ENCODE measurements at places on chromosomes 3 and 15. TPM values are rescaled to one million over a fixed set of nuclear protein-coding genes. Genes with fewer than 3 reads are reported as not detected.

DNA sequence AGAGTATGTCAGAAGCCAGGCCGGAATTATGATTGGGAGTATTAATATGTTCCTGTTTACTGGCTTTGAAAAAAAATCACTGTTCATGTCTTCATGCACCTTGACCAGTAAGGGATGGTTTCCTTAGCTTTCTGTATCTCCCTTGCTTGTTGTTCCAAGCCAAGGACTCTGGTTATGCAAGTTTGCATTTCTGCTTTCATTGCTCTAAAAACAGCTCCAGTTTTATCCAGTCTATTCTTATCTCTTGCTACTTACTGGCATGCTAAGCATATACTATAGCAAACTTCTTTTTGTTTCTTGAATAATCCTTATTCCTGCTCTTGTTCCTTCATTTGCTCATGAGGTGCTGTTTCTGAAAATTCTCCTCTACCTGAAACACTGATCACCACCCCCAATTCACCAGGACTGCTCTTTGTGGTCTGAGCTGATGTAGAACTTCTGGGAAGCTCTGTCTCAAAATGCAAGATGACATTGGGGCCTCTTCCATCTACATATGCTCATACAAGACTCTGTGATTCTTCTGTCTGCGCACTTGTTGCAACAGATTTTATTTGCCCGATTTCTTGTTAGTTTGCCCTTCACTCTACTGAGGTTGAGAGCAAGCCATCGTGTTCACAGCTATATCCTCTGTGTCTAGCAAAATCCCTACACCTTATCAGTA lies 173.0 kb downstream of the EBLN2 start:
- no peaks in the 10 kb centered on the region for H3K4me1 ChIP-seq
- no peaks in the 10 kb centered on the region for H3K27me3 ChIP-seq
- H3K4me3 ChIP-seq: no peak overlapping the region
- H3K36me3 ChIP-seq: no peaks in the 10 kb centered on the region
- DNase-seq: no peak

DNA sequence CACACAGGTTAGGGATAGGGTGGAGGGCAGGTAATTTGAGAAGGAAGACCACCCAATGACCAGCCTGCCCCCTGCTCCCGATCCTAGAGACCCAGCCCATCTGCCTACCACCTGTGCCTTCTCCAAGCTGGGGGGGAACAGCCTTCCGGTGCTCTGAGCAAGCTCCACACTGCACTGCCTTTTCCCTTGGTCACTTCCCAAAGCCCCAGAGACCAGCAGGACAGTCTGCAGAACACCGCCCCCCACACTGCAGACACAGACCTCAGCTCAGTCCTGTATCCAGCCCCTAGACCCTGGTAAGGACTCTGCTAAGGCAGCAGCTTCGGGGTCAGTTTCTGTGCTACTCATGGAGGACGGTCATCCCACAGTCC lies 156.9 kb downstream of the MEGF11 start:
- no peak for DNase-seq
- H3K36me3 ChIP-seq: no peaks in the 10 kb centered on the region
- no peak overlapping the region for H3K4me3 ChIP-seq

DNA sequence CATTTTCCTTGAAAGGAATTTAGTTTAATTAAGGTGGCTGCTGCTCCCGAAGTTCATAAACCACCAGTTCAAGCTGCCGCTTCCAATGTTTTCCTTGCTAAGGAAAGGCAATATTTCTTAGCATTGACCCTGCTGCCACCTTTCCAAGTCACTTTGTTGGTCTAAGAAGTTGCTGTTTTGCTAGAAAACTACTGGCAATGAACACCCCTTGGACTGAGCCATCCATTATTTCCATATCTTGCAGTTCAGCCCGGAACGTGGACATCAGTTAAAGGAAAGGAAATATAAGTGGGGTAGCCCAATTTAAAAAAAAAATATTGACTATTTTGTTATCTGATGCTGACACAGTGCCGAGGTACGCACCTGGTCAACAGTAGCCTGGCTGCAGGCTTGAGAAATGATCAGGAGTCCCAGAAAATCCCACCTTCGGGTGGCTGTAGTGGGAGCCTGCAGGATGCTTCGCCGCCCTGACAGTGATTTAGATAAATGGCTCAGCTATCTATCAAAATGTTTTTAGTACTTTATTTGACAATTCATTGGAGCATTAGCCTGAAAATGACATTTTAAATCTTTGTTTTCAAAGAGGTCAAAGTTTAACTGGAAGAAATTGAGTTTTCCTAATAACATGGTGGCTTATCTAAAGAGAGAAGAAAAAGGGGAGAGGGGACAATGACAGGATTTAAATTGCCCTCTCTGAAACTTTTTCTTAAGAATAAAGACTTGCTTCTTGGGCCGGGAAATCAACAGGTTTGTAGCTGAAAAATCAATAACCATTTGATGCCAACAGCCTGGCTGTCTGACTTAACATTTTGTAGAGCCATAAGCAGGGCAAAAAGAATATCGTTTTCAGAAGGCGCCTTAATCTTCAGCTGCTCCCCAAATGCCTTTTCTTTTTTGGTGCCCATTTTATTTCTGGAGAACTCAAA lies 1.6 kb downstream of the RARB start:
- DNase-seq: no peak
- H3K4me3 ChIP-seq: peak overlapping the region; percentile 65
- H3K36me3 ChIP-seq: no peaks in the 10 kb centered on the region
- no peaks in the 10 kb centered on the region for H3K27me3 ChIP-seq

- no peak overlapping the region for H3K4me3 ChIP-seq
- H3K4me1 ChIP-seq: no peaks in the 10 kb centered on the region
- peak overlapping the region; percentile 61 for H3K27ac ChIP-seq
- H3K27me3 ChIP-seq: no peaks in the 10 kb centered on the region
Measured at GRCh38 chr3:11224870-11225229, 47.3 kb upstream of the ATG7 start.

GRCh38 chr3:183227586-183227985 lies 25.5 kb upstream of the B3GNT5 start:
- H3K27ac ChIP-seq: peak overlapping the region; percentile 66
- no peaks in the 10 kb centered on the region for H3K27me3 ChIP-seq
- no peak for DNase-seq
- H3K4me1 ChIP-seq: peaks cover 5% of the 10 kb centered on the region
- H3K36me3 ChIP-seq: no peaks in the 10 kb centered on the region

GRCh38 chr3:188111002-188111584 lies 42.9 kb upstream of the LPP start:
- no peaks in the 10 kb centered on the region for H3K36me3 ChIP-seq
- H3K4me1 ChIP-seq: no peaks in the 10 kb centered on the region
- H3K4me3 ChIP-seq: no peak overlapping the region
- DNase-seq: no peak
- no peak overlapping the region for H3K27ac ChIP-seq

DNA sequence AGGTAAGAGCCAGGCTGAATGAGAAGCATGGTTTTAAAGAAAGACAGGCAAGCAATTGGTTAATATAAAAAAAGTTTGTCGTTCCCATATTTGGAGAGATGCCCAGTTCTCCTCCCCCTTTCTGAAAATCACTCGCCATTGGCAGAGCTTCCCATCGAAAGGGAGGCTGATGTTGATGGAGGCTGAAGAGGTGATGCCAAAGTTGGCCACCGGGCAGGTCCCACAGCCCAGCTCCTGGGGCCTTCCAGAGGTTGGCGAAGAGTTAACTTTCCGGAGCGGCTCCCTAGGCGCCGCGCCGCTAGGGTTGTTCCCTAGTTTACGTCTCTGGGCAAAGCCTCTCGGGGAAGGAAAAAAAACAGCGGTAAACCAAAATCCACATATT lies 793 bp downstream of the PCOLCE2 start:
- DNase-seq: peak; percentile 21
- no peaks in the 10 kb centered on the region for H3K36me3 ChIP-seq
- peaks cover 25% of the 10 kb centered on the region for H3K27me3 ChIP-seq

- H3K4me3 ChIP-seq: peak overlapping the region; percentile 76
- no peaks in the 10 kb centered on the region for H3K27me3 ChIP-seq
- no peak for DNase-seq
Measured at GRCh38 chr3:186784820-186785494, 1.6 kb downstream of the EIF4A2 start.

- DNase-seq: no peak
- no peaks in the 10 kb centered on the region for H3K27me3 ChIP-seq
- no peak overlapping the region for H3K27ac ChIP-seq
- no peak overlapping the region for H3K4me3 ChIP-seq
- no peaks in the 10 kb centered on the region for H3K36me3 ChIP-seq
Measured at GRCh38 chr3:196947136-196947859, 5.0 kb upstream of the NCBP2 start.

- no peaks in the 10 kb centered on the region for H3K36me3 ChIP-seq
- H3K27me3 ChIP-seq: no peaks in the 10 kb centered on the region
- H3K27ac ChIP-seq: no peak overlapping the region
- no peaks in the 10 kb centered on the region for H3K4me1 ChIP-seq
Measured at GRCh38 chr3:173652093-173652492, 254.5 kb downstream of the NLGN1 start.

- peaks cover 17% of the 10 kb centered on the region for H3K4me1 ChIP-seq
- no peak for DNase-seq
- no peaks in the 10 kb centered on the region for H3K27me3 ChIP-seq
- H3K27ac ChIP-seq: no peak overlapping the region
- H3K36me3 ChIP-seq: no peaks in the 10 kb centered on the region
Measured at GRCh38 chr3:150237490-150237889, 170.6 kb upstream of the TSC22D2 start.

- no peak for DNase-seq
- no peak overlapping the region for H3K4me3 ChIP-seq
- no peaks in the 10 kb centered on the region for H3K27me3 ChIP-seq
- H3K27ac ChIP-seq: no peak overlapping the region
- H3K4me1 ChIP-seq: peaks cover 10% of the 10 kb centered on the region
Measured at GRCh38 chr15:85019815-85020590, 38.3 kb downstream of the PDE8A start.

- H3K27ac ChIP-seq: peak overlapping the region; percentile 58
- no peak overlapping the region for H3K4me3 ChIP-seq
- no peaks in the 10 kb centered on the region for H3K36me3 ChIP-seq
- peaks cover 35% of the 10 kb centered on the region for H3K4me1 ChIP-seq
- peak; percentile 65 for DNase-seq
Measured at GRCh38 chr3:64163755-64164148, 61.5 kb downstream of the PRICKLE2 start.

GRCh38 chr15:82040390-82040789 lies 5.4 kb downstream of the MEX3B start:
- peaks cover 10% of the 10 kb centered on the region for H3K27me3 ChIP-seq
- no peak overlapping the region for H3K4me3 ChIP-seq
- no peak for DNase-seq
- peaks cover 12% of the 10 kb centered on the region for H3K4me1 ChIP-seq
- no peaks in the 10 kb centered on the region for H3K36me3 ChIP-seq
- H3K27ac ChIP-seq: no peak overlapping the region

- no peak overlapping the region for H3K4me3 ChIP-seq
- no peak overlapping the region for H3K27ac ChIP-seq
- no peaks in the 10 kb centered on the region for H3K4me1 ChIP-seq
Measured at GRCh38 chr3:63309768-63310167, 31.7 kb downstream of the SYNPR start.

DNA sequence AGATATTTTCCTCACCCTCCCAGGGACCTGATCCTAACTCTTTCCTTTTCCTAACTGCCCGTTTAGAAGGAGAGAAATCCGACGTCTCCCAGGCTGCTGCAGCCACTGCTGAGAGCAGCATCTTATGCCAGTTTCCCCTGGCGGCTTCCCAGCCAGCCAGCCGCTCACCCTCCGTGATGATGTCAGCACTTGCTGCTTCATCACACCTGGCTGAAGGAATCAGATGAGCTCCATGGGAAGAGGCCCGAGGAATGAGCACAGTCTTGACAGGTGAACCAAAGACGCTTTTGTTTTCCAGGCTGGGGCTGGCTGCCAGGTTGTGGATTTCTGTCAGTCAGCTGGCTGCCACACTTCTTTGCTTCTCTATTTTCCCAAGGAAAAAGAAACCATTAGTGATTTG lies 445.1 kb upstream of the RBMS3 start:
- H3K27ac ChIP-seq: no peak overlapping the region
- no peak overlapping the region for H3K4me3 ChIP-seq
- H3K4me1 ChIP-seq: no peaks in the 10 kb centered on the region

DNA sequence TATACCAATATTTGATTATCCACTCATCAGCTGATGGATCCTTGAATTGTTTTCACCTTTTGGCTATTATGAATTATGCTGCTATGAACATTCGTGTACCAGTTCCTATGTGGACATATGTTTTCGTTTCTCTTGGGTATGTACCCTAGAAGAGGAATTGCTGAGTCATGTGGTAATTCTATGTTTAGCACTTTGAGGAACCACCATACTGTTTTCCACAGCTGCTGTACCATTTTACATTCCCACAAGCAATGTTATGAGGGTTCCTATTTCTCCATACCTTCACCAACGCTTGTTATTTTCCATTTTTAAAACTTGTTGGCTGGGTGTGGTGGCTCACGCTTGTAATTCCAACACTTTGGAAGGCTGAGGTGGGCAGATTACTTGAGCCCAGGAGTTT lies 62.9 kb downstream of the RPLP1 start:
- H3K4me1 ChIP-seq: no peaks in the 10 kb centered on the region
- no peak overlapping the region for H3K4me3 ChIP-seq
- DNase-seq: no peak
- H3K36me3 ChIP-seq: no peaks in the 10 kb centered on the region
- no peak overlapping the region for H3K27ac ChIP-seq

GRCh38 chr3:126937973-126938372 lies 44.9 kb upstream of the PLXNA1 start:
- H3K27me3 ChIP-seq: no peaks in the 10 kb centered on the region
- no peaks in the 10 kb centered on the region for H3K36me3 ChIP-seq
- H3K4me3 ChIP-seq: no peak overlapping the region
- DNase-seq: no peak

- peak overlapping the region; percentile 10 for H3K27ac ChIP-seq
- DNase-seq: peak; percentile 32
- no peaks in the 10 kb centered on the region for H3K4me1 ChIP-seq
- no peak overlapping the region for H3K4me3 ChIP-seq
Measured at GRCh38 chr3:188507244-188507720, 353.3 kb downstream of the LPP start.

- no peak overlapping the region for H3K27ac ChIP-seq
- H3K4me1 ChIP-seq: peaks cover 12% of the 10 kb centered on the region
- no peaks in the 10 kb centered on the region for H3K36me3 ChIP-seq
Measured at GRCh38 chr3:184230081-184230602, 757 bp downstream of the VWA5B2 start.

- no peaks in the 10 kb centered on the region for H3K36me3 ChIP-seq
- no peaks in the 10 kb centered on the region for H3K4me1 ChIP-seq
- no peak for DNase-seq
- H3K27me3 ChIP-seq: no peaks in the 10 kb centered on the region
Measured at GRCh38 chr3:117499189-117499870, 789.8 kb downstream of the TUSC7 start.

Gene GOLGA8J
- total RNA-seq: 0.13 TPM

Gene ADAMTS17
- total RNA-seq: 2.7 TPM

Gene OR5K2
- not detected for total RNA-seq

Gene XCR1
- 0.27 TPM for total RNA-seq

Gene LIPH
- 442 TPM for total RNA-seq

Gene CYP8B1
- total RNA-seq: 5.9 TPM

Gene SCN11A
- total RNA-seq: 3.7 TPM

Gene MYO5C
- total RNA-seq: 18.2 TPM

Gene GOLGA6L25
- not detected for total RNA-seq

Gene CCR9
- 0.20 TPM for total RNA-seq

Gene GOLGA6L7
- total RNA-seq: not detected
